ENCODE measurements at places on chromosomes 12 and 14.

DNA sequence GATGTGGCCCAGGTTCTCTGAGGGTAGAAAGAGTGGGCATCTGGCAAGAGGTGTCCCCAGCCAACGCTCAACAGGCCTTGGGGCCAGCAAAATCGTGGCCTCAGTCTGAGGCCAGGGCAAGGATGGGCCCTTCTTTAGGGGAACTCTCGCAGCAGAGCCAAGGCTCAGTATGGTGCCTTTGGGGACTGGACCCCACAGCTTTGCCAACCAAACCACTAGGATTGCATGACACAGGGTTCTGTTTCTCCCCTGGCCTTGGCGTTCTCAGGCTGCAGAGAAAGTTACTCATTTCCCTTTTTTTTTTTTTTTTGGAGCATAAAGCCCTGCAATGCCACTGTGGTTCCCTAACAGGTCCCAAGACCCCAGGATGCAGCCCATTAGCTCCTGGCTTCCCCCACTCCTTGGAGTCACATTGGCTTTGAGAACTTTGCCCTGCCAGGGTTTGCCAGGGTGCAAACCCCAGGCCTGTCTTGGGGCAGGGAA is 100.6 kb downstream of the LGMN start:
- no peak for DNase-seq

GRCh38 chr12:51806896-51807295 is 41.6 kb downstream of the FIGNL2 start:
- no peak for DNase-seq

GRCh38 chr14:71094722-71095121 is 187.5 kb downstream of the PCNX1 start:
- DNase-seq, result no peak

DNA sequence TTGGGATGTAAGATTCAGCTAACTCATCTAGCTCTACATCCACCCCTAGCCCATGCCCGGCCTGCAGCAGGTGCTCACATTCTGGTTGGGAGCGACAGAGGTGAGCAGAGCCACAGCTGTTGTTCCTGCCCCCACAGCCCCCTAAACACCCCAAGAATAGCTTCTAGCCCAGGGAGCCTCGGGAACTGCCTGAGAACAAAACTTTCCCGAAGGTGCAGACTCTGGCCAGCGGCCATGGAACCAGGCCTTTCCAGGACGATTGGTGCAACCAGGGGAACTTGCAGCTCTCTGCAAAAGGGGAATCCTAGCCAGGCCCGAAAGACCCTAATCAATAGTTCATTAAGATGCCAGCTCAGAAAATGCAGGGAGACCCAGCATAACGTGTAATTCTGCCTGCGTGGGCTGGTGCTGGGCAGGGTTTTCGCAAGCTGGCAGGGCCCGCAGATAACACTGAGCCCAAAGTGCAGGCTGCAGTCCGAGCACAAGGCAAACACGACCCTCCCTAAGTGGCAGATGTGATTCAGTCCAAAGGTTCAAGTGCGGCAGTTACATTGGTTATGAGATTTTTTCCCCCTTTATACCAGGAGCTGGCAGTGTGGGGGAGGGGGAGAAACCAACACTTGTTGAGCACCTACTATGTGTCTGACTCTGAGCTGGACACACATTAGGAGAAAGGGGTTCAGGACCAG is 122.5 kb upstream of the MAP1LC3B2 start:
- no peak for DNase-seq

- DNase-seq, result no peak
These were observed 23.8 kb upstream of the LRTM2 start for GRCh38 chr12:1796515-1797010.

- no peak for DNase-seq
These were observed 169.8 kb downstream of the GPHN start for GRCh38 chr14:66677780-66678179.

DNA sequence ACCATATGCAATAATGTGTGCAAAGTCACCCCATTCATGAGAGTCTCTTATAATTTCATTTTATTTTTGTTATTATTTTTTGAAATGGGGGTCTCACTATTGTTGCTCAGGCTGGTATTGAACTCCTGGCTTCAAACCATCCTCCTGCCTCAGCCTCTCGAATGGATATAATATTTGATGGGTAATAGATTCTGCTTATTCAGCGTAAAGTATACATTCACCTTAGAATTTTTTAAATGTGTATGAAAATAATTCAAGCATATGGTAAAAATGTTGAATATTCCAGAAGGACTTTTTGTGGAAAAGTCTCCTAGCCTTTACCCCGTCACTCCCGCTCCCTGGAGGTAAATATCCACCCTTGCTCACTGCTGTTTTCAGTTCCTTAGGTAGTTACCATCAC is 23.4 kb upstream of the SSPN start:
- no peak for DNase-seq

DNA sequence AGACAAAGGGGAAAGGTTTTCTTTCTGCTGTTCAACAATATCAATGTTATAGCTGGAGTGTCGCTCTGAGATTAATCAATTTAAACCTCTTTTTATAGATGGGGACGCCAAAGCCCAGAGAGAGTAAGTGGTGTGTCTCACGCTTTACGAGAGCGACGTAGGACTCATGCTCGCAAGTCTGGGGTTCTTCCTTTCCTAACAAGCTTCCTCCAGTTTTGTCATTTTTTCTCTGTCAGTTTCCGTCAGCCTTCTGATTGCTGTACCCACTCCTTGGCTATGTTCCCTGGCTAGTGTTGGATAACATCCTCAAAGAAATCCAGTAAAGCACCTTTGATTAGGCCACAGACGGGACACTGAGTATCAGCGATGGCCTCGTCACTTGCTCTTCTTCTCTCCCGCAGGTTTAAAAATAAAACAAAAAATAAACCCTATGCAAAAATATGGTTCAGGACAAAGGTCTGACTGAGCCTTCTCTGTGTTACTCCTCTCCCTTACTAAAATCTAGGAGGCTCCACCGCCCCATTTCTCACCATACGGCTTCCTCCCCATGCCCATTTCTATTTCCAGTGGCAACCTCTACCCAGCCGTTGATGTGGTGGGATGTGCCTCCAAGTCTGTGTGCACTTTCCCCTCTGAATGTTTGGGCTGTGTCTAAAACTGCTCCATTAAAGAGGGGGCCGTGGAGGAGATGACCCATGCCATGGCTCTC is 172.7 kb upstream of the PARP11 start:
- DNase-seq, result no peak

DNA sequence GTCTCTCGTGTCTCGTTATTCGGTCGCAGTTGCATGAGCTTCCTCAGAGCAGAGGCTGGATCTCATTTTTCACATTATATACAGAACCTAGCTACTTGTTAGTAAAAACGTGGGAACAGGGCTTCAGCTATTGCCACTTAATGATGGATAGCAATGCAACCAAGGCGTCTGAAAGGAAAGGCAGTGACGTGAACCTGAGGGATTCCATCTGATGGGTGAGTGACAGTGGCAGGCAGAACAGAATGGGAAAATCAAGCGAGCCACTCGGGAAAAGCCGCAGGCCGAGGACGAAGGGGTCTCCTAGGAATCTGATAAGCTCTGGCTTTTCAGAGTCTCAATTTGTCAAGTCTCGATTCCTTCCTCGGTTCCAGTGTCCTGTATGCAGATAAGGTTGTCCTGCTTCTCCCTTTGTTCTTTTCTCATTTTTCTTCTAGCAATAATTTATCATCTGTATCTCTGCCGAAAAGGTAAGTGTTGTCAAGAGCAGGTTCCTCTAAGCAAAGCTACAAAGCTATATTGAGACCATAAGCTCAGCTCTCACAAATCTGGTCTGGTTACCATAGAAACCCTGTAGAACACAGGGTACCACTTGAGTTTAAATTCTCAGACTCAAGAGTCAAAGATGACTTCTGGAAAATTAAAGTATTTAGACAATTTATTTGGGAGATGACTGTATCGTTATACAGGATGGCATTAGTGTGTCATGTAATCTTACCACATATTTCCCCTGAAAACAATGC is 416.6 kb downstream of the GLT1D1 start:
- no peak for DNase-seq

DNA sequence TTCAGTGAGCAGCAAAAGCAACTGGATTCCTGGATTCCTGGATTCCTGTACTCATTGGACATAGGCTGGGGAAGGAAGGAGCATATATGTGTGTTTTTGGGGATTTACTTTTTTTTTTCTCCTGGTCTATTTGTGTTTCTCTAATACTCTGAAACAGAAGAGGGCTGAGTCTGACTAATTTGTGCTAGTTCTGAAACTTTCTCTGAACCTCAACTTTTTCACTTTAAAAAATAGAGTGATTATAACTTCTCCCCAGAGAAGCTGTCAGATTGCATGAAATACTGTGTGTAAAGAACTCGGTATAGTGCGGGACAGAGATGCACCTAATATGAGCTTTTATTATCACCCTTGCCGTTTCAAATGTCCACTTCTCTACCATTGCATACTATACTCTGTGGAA is 529.5 kb downstream of the TMTC2 start:
- DNase-seq, result no peak

GRCh38 chr14:77623201-77623600 is 6.8 kb upstream of the SPTLC2 start:
- no peak for DNase-seq

DNA sequence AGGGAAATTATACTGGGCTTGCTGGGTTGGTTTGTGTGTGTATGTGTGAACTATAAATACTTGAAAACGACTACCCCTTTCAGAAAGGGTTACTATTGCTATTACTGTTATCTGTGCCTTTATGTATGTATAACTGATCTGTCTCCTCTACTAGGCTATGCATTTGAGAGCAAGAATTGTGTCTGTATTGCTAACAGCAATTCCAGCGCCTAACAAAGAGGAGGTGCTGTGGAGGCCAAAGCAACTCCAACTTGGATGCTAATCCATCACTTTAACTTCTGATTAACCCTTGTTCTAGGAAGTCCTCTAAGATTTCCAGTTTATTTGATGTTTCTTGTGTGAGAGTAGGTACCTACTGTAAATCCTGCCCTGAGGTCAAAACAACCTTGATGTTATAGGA is 313.9 kb downstream of the PCNX1 start:
- no peak for DNase-seq

DNA sequence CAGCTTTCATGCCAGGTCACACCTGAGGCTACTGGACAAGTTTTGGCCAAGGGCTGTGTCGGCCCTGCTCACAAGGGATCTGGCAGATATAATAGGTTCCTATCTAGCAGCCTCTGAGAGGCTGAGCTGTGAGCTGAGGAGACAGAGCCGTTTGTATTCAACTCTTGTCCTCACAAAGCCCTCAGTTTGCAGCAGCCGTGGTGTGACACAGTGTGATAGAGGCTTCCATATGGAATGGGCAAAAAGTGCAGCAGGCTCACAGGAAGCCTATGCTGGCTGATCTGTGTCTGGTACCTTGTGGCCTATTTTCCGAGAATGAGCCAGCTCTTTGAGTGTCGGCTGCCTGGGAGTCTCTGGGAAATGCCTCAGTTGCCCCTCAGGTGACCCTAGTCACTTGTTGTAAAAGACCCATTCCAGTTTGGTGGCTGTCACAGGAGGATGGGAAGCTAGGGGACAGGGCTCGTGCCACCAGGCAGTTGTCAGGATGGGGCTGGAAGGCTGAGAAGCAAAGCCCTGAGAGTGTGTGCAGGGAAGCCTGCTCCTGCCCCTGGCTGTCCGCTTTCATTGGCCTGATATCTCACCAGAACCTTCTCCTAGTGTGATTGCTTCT is 16.1 kb downstream of the VRTN start:
- DNase-seq, result no peak

- DNase-seq, result no peak
These were observed 689.4 kb downstream of the NOVA1 start for GRCh38 chr14:25908277-25909044.

GRCh38 chr12:31004666-31005065 is 69.0 kb upstream of the DDX11 start:
- no peak for DNase-seq

All from NCI-H1105 treated with DMSO at 0.1 percent for 48 hours (cell line).